ENCODE measurements at places on chromosomes 7 and 10.

DNA sequence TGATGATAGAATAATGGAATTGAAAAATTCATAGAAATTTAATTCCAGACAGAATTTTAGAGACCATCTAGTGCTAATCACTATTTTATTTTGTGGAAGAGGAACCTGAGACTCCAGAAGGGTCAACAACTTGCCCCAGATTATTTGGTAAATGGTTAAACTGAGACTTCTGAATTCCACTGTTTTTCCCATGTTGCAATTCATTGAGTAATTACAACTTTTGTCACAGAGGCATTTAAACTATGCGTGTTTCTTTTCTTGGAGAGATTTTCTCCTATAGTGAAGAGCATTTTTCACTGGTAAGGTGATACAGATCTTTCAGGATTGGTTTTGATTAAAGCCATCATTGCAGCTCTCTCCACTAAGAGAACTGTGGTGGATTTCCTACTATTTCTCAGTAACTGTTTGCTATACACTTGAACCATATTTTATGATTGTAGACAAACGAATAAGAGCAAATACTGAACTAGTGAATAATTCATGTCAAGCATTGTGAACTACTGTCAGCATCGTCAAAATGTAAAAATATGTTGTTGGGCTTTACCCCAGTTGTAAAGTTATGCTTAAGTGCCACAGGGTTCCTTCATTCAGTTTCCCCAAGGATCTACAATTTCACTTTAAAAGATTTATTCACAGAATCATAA lies 26.5 kb downstream of the LRGUK start:
- no peak for DNase-seq

DNA sequence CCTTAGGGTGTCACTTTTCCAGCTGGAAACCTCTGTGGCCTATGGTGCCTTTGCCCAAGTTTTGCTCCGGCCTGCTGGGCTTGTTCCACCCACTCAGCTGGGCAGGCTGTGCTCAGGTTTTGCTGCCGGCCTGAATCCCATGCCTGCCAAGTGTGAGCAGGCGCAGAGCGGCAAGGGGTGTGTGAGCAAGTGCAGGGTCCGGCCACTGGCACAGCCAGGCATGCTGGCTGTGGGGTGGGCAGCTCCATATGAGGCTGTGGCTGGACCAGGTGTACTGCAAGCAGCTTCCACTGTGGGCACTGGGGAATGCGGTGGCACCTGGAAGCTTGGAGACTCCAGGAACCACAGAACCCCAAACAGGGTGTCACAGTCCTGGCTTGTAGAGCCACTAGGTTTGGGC lies 92.1 kb downstream of the AUTS2 start:
- DNase-seq: no peak

DNA sequence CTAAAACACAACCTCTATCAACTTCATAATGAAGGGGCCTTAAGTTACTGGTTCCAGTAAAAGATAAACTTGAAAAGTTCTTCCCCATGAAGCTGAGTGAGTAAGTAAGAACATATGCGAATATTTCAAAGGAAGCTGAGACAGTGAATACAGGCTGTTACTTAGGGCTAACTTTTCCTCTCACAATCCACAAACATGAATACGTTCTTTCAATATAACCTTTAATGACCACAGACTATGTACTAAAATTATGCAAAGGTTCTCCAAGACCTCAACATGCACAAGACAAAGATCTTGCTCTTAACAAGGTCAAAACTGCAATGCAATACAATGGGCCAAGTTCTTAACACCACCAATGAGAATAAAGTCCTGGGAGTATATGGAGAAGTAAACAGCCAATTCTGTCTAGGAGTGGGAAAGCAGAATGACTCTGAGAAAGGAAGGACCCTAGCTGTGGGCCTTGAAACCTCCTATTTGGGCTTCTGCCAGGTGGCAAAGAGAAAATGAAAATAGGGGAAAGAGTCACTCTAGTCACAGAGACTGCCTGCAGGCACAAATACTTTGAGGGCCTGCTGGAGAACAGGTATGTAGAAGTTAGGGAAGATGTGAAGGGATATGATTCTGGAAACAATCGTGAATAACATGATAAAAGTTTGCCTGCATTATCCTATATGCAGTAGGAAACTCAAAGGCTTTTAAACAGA lies 43.7 kb downstream of the OSBPL3 start:
- no peak for DNase-seq

DNA sequence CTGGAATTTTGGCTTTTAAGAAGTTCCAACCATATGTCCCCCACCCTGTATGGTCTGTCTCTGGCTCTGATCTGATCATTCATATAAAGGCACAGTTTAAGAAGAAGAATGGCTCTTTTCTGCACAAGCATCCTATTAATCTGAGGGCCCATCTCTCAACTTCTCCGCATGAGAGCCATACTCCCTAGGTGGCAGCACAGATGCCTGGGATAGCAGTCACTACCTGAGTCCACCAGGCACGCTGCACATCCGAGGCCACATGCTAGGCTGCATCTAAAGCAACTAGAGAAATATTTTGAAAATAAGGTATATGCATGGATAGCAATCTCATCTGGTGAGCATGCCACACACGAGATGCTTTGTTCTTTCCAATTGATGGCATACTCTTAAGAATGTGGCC lies 565.5 kb downstream of the PARD3 start:
- no peak for DNase-seq

GRCh38 chr10:72790216-72790990 lies 98.5 kb downstream of the MCU start:
- DNase-seq: no peak

- no peak for DNase-seq
These were observed 94.7 kb downstream of the GALNT11 start for GRCh38 chr7:152120210-152120609.

DNA sequence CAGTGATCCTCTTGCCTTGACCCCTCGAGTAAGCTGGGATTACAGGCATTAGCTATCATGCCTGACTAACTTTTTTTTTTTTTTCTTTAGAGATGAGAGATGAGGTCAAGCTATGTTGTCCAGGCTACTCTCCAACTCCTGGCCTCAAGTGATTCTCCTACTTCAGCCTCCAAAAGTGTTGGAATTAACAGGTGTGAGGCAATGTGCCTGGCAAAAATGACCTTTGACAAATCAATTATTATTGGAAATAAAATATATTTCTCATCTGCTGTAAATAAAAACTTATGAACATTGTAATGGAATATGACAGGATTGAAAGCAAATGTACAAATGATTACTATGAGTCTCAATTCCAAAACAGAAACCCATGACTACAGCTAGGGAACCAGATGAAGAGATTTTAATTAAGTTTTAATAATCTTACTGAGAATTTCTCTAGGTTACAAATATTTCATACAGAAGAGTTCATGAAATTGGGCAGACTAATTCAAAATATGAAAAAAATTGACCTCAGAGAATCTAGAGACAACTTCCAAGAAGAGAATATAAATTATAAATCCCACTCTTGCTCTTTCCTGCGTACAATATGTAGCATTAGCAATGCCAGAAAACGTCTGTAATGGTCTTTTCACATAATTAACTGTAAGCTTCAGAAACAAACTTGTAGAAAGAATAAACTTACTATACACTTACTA lies 414.7 kb downstream of the DGKB start:
- no peak for DNase-seq

- no peak for DNase-seq
These were observed 141.4 kb upstream of the RET start for GRCh38 chr10:42935466-42935865.

DNA sequence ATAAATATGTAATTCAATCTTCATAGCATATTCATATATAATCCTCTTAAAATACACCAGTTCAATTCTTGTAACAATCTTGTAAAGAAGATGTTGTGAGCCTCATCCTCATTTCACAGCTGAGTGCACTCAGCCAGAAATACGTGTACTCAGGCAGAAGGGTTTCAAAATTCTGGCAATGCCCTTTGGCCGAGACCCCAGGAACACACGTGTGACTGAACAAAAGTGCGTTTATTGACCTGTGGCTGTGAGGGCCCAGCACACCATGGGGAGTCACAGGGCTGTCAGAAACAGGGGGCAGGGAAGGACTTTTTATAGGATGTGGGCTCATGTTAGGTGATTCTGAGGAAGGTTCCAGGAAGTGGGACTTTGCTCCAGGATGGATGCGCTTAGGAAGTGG lies 21.5 kb downstream of the GIMAP8 start:
- DNase-seq: no peak

DNA sequence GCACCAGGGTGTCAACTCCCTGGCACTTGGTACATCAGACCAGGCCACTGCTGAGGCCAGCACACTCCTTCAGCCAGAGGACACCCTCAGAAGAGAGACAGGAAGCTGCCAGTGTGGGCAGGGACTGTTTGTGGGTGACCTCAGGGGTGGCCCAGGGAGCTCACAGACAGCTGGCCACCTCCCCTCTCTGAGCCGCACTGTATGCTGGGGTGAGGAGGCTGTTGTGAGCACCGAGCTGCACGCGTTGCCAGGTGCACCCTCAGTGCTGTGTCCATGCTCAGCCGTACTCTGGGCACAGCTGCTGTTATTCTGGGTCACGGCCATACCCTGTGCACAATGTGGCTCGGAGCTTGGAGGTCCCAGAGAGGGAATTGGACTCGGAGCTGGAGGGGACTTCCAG lies 61.5 kb upstream of the NANOS1 start:
- no peak for DNase-seq

DNA sequence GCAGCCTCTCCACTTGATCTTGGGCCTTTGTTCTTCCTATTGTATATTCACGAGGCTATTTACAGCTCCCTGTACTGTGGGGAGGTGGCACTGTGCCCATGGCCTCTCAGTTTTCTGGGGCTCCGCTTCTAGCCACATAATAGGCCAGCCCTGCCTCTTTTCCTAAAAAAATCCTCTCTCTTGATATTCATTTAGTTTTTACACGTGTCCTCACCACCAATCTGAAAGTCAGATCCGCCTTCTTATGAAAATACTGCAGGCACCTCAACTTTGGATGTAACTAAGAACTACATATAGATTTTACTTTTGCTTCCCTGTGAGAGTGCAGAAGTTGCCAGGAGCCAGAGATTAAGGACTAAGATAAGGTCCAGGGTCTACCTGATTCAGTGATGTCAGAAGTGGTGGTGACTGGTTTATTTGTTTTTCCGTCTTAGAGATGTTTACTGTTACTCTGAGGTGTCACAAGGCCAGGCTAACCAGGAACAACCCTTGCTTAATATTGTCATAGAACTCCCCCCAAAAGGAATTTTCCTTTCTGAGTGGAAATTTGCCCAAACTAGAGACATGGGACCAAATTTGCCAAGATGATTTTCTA lies 7.8 kb downstream of the BAMBI start:
- DNase-seq: no peak

GRCh38 chr10:12797471-12798262 lies 203.8 kb downstream of the CCDC3 start:
- DNase-seq: no peak

- no peak for DNase-seq
These were observed 28.3 kb downstream of the PAX2 start for GRCh38 chr10:100773646-100774045.

- peak; percentile 32 for DNase-seq
These were observed 134.3 kb downstream of the TAX1BP1 start for GRCh38 chr7:27873981-27874957.

GRCh38 chr10:75013522-75013921 lies 97.9 kb upstream of the SAMD8 start:
- no peak for DNase-seq

DNA sequence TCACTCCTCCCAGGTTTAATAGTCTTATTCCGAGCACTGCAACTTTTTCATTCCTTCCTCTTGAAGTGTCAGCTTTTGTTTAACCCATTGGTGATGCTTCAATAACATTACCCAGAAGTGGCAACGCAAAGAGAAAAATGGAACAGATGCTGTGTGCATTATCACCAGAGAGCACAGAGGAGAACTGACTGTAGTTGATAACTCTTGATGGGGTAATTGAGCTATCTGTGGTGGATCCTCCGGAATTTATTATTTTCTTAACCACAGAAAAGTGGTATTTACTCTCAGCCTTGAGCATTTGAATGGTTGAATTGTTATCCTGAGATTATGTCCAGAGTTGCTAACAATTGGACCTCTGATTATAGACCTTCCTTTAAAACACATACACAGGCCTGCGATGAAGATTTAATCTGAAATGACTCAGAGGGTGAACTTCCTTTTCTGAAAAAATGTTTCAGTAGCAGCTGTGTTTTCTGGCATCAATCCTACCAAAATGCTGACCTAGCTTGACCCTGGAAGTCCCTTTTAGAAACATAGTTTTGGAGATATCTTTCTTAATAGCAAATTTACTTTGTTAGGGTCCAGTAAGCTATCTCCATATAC lies 1584.4 kb upstream of the LRRTM3 start:
- no peak for DNase-seq

DNA sequence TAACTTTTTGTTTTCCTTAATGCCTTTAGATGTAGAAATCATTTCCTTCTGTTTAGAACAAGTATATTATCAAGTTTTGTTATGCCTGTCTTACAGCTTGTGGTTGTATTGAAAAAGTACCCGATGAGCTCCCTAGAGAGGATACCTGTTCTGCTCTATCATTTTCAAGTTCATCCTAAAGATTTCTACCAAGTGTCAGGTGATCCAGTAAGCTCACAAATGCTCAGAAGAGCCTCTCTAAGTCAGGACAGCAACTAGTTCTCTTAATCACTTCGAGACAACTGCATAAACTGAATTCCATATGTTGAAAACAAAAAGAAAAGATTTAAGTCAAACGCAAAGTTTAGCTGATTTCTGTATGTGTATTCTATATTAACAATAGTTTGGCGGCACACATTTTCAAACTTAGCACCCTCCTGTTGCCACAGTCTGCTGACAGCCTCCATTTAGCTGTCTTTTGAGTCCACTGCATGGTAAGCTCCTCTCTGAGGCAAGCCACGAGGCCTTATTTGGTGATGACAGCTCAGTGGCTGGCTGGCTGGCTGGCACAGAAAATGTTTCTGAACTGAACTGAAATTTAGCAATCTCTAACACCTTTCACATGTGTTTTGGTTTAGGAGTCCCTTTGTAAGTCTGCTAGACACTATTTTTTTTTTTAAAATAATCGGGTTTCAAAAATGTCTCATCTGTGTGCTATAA lies 59.4 kb downstream of the SEMA3C start:
- no peak for DNase-seq

GRCh38 chr7:23123465-23123864 lies 17.9 kb downstream of the KLHL7 start:
- no peak for DNase-seq

GRCh38 chr10:94607111-94607510 lies 61.5 kb downstream of the HELLS start:
- DNase-seq: no peak

DNA sequence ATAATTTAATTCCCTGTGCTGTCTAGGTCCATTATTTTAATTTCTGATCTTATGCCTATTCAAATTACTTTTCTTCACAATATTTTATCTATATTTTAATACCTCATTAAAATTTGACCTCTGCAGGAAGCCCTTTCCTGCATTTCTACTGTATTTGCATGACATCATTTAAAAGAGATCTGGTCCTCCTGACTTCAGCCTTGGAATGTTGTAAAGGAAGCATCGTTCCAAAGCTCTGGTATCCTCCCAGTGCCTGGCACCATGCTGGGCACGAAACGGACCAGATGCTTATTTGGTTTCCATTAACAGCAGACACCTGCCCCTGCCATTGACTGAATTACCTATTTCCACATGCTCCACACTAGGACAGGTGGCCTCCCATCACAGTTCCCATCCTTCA lies 247.5 kb downstream of the KLF6 start:
- DNase-seq: no peak

GRCh38 chr10:53379956-53380355 lies 607.4 kb upstream of the MBL2 start:
- no peak for DNase-seq

GRCh38 chr7:30133736-30134610 lies 813 bp upstream of the MTURN start:
- no peak for DNase-seq

- DNase-seq: no peak
These were observed 228.9 kb upstream of the HABP2 start for GRCh38 chr10:113323985-113324384.

- no peak for DNase-seq
These were observed 4.2 kb upstream of the LBX1 start for GRCh38 chr10:101233443-101233842.

Measured in hepatic stellate cell (primary cell).